Effector memory CD4-positive, alpha-beta T cell (primary cell): ENCODE measurements at places on chromosomes 5 and 9.

- no peak for DNase-seq
Observed at GRCh38 chr5:40716000-40716399, 36.3 kb downstream of the PTGER4 start.

GRCh38 chr9:14351221-14351836, 37.4 kb upstream of the NFIB start:
- DNase-seq, result no peak

DNA sequence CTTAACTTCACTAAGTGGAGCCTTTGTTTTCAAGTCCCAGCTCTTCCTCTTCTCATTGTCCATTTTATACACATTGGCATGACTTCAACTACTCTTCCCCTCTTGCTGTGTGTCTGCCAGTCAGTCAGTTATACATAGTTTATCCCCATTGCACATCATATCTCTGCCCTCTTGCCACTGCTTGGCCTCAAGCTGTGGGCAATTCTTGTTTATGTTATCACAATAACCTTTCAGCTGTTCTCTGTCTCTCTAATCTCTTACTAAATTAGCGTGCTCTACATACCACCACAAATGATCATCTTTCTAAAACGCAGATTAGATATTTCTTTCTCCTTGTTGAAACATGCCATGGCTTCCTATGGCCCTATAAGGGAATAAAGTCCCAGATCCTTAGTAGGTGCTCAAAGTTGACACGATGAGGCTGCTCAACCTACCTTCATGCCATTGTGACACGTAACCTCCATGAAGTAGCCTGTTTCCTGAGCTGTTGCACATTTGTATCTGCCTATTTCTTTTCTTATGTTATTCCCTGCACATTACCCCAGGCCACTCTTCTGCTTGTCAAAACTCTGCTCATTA, 239.3 kb downstream of the GAS1 start:
- DNase-seq, result no peak

DNA sequence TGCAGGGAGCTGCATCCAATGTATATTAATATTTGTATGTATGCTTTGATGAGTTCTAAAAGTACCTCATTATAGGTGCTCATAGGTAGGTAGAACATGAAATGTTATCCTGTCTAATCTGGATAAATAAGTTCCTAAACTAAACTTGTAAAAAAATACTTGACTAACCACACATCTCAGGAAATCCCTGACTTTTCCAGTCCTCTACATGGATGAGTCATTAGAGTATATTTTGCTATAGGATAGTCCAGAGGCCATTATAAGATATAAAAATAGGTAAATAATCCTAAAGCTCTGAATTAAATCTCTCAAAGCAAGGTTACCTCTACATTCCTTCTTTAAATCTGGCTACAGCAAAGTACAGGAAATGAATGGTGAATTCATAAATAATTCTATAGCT, 404.3 kb downstream of the RAB3C start:
- DNase-seq, result no peak

DNA sequence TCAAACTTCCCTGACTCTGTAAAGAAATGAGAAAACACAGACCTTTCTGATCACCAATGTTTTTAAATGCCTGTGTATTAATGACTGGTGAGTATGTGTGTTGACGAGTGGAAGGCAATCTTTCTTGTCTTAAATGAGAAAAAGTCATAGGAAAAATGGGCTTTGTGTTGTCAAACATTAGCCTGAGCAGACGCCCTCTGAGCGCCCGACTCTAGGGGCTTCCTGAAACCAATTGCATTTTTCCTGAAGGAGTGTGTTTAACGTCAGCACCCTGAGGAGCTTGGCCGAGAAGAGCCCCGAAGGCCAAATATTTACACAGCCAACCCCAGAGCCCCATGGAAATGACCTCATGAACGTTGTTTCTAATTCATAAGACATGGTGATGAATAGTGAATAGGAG, 154.3 kb downstream of the PHF2 start:
- no peak for DNase-seq

DNA sequence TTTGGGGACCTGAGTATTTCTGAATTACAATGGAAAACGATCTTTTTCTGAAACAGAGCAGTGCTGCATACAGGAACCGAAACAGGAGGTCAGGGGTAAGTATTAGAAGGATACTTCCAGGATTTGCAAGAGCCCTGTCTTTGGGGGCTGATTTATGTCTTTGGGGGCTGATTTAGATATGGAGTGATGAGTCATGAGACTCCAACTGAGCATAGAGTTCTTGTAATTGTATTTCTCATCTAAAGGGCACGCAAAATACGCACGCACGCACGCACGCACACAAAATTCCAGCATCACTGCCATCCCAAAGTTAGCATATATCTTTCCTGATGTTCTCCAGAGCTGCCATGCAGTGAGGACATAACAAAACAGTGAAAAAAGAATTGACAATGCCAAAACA, 414.8 kb upstream of the CCNH start:
- no peak for DNase-seq

DNA sequence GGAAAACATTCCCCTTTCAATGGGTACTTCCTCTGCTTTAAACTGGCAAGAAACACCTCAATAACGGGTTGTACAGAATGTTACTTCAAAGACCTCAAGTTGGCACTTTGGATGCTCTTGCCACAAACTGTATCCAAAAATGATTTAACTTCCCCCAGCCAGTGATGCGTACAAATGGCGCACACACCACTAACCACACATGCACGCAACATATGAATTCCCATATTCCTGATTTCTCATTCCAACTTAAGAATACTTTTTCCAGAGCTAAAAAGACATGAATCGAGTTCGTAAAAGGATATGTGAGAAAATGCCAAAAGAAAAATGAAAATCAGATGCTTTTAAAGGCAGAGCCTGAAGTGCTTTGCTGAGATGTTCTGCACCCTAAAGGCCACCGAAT, 388.0 kb upstream of the PIK3R1 start:
- DNase-seq, result no peak

DNA sequence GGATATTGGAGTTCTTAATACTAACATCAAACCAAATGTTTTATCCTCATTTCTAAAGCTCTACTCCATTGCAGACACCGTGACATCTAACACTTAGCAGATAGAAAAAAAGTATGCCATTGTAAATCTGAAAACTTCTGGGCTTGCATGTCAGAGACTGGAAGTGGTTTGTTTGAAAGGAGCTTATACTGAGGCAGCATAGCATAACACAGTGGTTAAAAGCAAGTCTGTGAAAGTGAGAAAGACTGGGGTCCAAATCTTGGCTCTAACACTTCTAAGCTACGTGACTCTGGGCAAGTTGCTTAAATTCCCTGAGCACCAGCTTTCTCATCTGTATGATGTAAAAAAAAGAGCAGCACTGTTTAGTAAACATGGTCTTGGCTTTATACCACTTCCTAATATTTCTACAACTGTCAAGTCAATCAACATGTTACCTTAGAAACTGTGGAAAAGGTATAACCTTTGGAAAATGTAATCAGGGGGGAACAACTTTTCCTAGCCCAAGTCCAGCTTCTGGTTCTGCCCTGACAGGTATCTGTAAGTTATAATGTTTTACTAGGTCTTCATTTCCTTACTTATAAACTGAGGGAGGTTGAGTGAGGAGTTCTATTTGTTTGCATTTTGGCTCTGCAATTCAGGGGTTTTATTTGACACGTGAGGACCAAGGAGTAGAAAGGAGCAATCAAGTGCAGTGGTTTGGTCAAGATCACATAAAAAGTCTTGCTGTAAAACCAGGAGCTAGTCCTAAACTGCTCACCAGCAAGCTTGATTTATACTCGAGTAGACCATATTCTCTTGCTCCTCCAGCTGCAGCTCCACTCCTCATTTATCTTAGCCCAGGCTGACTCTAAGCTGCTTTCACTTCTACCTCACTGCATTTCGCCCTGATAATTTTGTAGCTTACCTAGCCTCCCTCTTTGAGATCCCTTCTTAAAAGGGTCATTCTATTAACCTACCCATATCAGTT, 541.0 kb downstream of the RAB3C start:
- no peak for DNase-seq

DNA sequence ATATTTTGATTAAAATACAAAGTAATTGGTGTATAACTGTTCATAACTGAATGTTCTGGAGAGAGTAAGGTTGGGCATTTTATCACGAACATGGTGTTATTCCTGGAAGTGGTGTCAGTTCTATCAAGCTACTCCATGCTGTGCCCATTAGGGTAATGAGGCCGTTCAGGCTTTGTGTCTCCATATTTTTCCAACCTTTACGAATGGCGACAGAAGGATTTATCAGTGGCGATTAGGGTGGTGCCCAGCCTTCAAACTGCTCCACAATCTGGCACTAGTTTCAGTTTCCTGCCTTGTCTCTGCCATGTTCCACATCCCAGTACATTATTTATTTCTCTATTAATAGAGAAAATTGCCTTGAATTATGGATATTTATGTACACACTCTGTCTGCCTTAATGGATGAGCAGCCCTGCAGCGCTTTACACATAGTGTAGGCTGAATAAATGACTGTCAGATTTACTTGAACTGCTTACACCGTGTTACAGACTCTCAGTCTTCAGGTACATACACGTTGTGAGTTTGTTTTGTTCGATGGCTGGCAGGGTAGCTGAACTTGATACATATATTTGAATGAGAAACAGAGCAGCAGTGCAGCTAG, 23.9 kb upstream of the TMC1 start:
- no peak for DNase-seq

GRCh38 chr5:96582343-96582742, 79.8 kb upstream of the CAST start:
- DNase-seq, result no peak

DNA sequence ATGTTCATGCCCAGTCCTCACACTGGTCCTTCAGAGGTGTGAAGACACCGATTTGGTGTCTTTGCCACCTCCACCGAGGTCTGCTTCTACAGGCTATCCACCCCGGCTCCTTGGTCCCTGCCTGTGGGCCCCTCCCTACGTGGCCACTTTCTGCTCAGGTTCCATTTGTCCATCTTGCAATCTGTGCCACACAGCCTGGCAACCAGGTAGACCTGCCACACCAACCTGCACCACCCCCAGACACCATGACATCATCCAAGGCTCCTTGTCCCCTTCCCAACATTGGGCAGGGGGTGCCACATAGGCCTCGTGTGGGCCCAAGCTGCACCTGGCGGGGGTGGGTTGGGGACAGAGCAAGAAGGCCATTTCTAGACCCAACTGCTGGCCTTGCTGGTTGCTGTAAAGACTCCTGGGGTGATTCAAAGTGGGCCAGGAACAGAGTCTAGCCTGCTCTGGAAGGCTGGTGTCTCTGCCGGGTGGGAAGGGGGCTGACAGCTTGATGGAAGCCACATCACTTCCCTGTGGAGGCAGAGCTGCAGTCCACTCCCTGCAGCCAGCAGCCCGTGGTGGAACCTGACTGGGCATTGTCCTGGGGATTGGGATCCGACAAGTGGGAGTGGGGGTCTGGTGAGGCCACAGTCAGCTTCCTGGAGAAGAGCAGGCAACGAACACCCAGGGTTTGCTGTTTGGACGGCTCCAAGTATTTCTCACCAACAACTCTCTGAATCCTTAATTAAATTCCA, 65.8 kb upstream of the SLC25A51 start:
- no peak for DNase-seq

- no peak for DNase-seq
Observed at GRCh38 chr5:141875795-141876627, 2.2 kb downstream of the PCDH1 start.

DNA sequence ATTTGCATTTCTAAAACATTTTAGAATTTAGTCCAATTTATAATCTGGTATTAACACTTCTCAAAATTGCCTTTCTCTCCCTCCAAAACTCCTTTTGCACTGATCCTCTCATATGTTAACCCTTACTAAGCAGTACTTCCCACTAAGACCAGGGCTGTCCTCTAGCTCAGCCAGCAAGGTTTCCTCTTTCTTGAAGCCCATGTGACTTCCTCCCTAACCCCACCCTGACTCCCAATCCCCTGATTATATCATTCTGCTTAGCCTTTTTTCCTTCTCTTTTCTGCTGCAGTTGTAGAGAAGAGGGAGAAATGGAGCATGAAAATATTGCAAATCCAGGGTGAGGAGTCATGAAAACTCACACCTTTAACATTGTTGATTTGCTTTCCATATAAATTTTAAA, 241.7 kb downstream of the MCTP1 start:
- no peak for DNase-seq

- peak; percentile 74 for DNase-seq
Observed at GRCh38 chr9:136485049-136486045, 2.5 kb upstream of the SEC16A start.

GRCh38 chr9:97534961-97535594, 33.6 kb downstream of the TMOD1 start:
- DNase-seq, result no peak

DNA sequence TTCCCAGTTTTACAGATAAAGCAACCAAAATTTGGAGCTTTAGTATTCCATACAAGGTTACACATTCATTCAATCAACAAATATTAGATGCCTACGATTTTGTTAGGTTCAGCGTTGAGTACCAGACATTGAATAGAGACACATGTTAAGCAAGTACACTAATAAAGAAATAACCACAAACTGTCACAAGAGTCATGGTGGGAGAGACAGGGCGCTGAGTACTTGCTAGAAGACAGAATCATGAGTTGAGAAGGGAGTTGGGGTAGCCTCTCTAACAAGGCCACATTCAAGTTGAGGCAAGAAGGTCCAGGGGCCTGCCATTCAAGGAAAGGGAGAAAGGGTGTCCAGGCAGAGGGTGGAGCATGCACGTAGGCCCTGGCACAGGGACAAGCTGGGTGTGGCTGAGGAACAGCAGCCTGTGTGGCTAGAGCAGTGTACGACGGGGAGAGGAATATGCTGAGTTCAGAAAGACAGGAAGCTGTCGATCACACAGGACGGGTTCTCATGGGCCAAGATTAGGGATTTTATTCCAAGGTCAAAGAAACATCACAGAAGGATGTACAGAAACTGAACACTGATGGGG, 17.0 kb downstream of the CDK5RAP2 start:
- no peak for DNase-seq

GRCh38 chr5:129046151-129046550, 48.4 kb upstream of the ISOC1 start:
- DNase-seq, result no peak

DNA sequence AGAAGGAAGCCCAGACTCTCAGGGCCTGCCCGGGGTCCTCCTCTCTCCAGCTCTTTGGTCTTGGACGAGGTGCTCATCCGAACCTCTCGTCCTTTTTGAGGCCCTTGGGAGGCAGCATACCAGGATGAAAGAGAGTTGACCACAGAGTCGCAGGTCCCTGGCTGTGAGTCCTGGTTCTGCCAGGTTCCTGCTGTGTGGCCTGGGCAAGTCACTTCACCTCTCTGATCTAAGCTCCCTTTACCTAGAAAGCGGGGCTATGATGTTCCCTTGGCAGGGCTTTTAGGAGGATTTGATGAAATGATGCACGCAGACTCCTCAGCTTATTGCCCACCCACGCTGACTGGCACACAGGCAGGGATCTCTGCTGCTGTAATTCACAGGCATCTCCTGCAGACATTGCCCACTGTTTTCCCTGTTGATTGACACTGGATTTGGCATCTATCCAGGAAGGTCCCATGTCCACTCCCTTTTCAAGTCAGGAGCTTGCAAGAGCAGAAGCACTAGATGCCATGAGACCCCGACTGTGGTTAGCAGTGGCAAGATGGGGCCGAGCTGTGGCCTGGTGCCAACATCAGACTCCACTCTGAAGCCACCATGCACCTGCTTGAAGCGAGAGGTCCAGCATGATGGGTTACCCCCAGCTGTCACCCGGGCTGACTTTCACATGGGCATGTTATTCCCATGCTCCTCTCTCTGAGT, 71.5 kb downstream of the MACROH2A1 start:
- DNase-seq, result no peak
